ENCODE measurements at places on chromosomes 5 and 9. TPM values are rescaled to one million over a fixed set of nuclear protein-coding genes. Genes with fewer than 3 reads are reported as not detected.

Gene SOX30
- not detected for total RNA-seq

Gene PCA3
- total RNA-seq: 0.26 TPM

Gene CEP72
- total RNA-seq: 1.5 TPM

Gene NKD2
- total RNA-seq: 4.0 TPM

Gene CCL27
- not detected for total RNA-seq

Gene CER1
- not detected for total RNA-seq

Gene HRH2
- not detected for total RNA-seq

All from bronchial smooth muscle cell (primary cell).